ENCODE measurements at places on chromosomes 4 and X.

- no peak for DNase-seq
Measured at GRCh38 chr4:172035562-172035961, 222.4 kb downstream of the GALNTL6 start.

GRCh38 chr4:85741921-85742591, 267.1 kb downstream of the ARHGAP24 start:
- no peak for DNase-seq

- no peak for DNase-seq
Measured at GRCh38 chr4:166198041-166198440, 325.0 kb downstream of the TLL1 start.

DNA sequence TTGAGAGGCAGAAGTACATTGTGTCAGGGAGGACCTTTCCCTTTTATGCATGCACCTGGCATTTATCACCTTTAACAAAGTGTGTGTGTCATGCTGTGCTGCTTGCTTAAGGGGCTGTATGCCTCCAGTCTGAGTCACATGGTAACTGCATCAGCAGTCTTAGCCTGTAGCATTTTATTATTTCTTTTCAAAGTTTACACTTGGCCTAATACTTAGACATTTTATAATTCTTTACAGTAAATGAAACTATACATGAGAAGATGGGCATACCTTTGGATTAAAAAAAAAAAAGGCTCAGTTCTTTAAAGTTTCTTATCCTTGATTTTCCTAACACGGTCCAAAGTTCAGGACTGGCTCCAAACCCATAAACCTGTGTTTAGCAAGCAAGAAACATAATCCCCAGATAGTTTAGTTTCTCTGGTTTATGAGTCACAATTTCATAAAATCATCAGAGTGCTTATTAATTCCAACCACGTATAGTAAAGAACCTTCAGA, 14.6 kb downstream of the NPNT start:
- no peak for DNase-seq

- no peak for DNase-seq
Measured at GRCh38 chr4:94412658-94413038, 39.1 kb upstream of the PDLIM5 start.

DNA sequence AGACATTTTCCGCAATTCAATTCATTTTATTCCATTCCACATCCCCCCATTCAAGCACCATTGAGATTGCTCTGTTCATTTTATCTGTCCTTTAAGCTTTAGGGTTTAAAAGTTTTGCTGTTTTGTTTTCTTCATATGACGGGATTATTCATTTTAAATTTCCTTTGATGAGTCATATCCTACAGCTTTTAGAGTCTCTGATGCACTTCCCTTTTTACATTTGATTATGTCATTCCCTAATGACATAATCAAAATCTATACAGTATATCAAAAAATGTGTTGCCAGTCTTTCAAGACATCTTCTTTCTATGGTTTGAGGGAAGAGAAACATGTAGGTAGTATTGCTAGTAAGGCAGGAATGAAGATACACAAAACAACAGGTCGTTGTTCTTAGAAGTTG, 456.3 kb downstream of the PDGFC start:
- DNase-seq: no peak

GRCh38 chr4:122776916-122777315, 44.4 kb downstream of the BBS12 start:
- no peak for DNase-seq

DNA sequence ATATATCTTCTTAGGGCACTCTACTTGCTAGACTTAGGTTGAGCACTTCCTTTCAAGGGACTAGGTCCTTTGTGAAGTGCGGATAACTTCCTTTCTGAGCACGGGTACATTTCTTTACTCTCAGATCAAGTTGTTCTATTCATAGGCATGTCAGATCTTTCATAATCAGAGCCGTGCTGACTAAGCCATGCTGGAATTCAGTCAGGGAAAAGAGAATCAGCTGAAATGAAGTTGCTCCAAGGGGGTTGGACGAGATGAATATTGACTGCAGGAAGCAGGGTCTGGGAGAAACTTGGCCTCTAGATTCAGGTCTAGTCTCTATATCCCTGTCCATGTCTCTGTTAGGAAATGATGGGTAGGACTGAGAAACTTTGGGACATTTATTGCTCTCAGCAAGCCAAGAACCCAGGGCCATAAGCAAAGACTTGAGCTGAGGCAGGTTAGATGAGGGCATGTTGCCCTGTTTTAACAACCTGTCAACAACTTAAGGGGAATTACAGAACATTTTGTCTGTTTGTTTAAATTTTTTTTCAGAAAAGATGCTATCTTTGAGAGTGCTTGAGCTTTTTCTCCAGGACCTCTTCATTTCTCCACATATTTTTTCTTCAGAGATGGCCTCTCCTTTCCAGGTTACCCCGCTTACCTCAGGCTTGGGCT, 28.3 kb downstream of the AREG start:
- DNase-seq: no peak

- no peak for DNase-seq
Measured at GRCh38 chr4:169309326-169309967, 38.7 kb upstream of the SH3RF1 start.

- DNase-seq: no peak
Measured at GRCh38 chr4:186934841-186935443, 211.3 kb upstream of the FAT1 start.

DNA sequence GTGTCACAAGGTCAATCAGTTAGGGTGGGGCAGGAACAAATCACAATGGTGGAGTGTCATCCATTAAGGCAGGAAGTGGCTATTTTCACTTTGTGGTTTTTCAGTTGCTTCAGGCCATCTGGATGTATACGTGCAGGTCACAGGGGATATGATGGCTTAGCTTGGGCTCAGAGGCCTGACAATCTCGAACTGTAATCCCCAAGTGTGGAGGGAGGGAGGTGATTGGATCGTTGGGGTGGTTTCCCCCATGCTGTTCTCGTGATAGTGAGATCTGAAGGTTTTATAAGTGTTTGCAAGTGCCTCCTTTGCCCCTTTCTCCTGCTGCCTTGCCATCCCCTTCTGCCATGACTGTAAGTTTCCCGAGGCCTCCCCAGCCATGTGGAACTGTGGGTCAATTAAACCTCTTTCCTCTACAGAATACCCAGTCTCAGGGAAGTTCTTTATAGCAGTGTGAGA, 36.7 kb upstream of the STS start:
- no peak for DNase-seq

DNA sequence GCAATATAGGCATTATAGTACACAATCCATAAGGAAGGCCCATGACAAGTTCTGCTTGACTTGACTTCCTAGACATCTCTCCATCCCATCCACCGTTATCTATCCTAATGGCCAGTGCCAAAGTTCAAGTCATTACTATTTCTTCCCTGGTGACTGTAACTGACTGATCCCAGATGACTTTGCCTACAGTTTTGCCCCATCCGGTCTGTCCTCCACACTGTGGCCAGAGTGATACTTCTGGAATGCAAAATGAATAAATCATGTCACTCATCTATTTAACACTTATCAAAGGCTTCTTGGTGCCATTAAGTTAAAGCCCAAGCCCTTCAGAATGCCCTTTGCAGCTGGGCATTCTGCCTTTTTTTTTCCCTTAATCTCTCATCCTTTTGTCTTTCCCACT, 130.8 kb downstream of the PPARGC1A start:
- DNase-seq: no peak

GRCh38 chr4:20883231-20883630, 183.0 kb downstream of the PACRGL start:
- DNase-seq: no peak

DNA sequence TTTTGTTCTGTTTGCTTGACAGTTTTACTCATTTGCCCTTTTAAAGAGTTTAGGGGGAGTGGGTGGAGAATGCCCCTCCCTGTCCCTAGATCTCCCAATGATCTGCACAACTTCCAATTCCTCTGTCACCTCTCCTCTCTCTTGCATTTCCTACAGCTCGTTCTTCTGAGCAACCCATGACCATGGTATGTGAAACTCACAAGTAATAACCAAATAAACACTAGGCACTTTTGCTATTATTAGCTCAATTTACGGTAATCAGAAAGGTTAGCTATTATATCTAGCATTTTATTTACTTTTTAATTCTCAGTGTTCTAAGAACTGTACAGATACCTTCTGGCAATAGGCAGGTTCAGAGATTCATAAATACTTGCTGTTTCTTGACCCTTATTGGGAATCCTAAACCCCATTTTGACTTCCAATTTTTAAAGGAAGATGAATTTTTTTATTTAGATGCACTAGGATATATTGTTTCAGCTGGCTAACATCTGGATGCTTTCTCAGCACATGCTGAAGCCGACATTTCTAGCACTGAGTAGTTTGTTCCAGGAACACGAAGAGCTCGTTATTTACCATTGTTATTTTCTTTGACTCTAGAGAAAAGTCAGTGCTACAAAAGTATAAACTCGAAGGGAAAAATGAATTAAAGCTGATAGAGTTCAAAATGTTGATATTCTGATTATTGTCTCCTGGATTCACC, 194.7 kb upstream of the TLL1 start:
- no peak for DNase-seq

DNA sequence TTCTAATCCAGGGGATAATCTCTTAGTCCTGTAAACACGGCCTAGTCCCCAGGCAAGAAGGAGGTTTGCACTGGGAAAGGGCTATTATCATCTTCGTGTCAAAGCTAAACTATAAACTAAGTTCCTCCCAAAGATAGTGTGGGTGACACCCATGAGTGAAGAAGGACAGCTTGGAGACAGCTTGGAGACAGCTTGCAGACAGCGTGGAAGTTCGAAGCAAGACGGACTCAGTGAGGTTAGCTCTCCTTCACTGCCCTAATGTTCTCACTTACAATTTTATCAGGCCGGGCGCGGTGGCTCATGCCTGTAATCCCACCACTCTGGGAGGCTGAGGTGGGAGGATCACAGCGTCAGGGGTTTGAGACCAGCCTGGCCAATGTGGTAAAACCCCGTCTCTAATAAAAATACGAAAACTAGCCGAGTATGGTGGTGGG, 19.2 kb upstream of the PLCXD1 start:
- DNase-seq: no peak

DNA sequence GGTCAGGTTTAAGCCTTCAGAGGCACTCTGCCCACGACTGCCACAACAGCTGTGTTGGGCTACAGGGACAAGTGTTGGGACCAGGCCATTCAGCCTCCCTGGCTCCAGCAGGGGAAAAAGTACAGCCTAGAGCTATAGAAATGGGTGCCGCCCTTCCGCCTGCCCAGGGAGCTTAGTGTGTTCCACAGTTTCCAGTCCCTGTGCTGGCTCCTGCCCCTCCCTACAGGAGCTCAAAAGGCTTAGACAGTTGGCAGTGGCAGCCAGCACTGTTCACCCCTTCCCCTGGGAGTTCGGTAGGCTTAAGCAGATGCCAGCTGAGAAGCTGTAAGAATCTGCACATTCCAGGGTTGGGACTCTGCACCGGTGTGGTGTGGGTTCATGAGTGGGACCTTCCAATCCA, 408.2 kb upstream of the INTU start:
- DNase-seq: no peak

DNA sequence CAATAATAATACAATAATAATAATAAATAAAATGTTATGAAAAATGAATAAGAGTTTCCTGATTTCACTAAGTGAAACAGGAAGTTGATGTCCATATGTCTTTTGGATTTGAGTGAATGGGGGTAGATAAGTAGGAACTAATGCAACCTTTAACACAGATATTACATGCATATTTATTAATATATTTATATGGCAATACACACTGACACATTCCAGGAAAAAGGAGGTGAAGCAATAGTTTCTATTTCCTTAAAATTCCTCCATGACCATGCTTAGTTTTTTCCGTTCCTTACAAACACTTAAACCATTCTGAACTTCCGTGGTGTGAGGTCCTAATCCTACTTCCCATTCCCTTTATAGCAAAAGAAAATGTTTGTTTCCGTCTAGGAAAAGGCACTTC, 48.3 kb downstream of the ATXN3L start:
- no peak for DNase-seq

DNA sequence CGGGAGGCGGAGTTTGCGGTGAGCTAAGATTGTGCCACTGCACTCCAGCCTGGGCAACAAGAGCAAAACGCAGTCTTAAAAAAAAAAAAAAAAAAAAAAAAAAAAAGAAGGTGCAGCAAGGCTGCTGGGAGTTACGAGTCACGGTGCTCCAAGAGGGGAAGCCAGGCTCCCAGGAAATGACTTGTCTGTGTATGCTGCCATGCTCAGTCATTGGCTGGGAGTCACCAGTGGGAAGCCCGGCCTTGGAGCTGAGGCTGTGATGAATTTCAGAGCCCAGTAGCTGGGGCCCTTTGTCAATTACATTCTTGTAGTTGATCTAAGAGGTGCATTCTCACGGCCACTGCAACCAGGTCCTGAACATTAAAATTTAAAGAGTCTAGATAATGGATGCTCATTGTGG, 1105.1 kb upstream of the TENM3 start:
- DNase-seq: no peak

- no peak for DNase-seq
Measured at GRCh38 chr4:123776267-123776666, 379.7 kb downstream of the SPRY1 start.
